ENCODE measurements at places on chromosomes 5 and 9.

DNA sequence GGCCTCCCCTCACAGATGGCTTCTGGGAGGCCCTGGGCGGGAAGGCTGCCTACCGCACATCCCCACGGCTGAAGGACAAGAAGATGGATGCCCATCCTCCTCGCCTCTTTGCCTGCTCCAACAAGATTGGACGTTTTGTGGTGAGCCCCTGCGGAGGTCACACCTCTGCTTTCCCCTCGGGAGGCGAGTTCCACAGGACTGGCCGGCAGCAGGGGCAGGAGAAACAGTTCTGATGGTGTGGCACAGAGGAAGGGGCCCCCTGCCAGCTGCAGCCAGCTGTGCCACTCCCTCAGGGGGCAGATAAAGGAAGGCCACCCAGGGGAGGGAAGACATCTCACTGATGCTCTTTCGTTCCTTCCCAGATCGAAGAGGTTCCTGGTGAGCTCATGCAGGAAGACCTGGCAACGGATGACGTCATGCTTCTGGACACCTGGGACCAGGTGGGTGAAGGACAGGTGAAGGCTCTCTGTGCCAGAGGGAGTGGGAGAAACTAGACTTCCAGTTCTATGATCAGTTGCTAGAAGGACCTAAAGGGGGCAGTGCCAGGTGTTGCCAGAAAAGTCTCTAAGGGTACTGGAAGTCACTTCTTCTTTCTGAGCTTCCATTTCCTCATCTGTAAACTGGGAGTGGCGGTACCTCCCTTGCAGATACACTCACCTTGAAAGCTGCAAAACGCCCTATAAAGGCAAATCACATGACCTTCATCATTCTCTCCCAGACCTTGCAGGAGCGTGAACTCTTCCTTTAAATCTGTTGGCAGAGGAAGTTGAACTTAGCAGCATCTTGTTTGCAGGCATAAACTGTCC is 41.0 kb downstream of the STOM start:
- DNase-seq, result no peak

- DNase-seq, result no peak
These were observed 37.7 kb upstream of the PSD2 start for GRCh38 chr5:139757727-139758509.

DNA sequence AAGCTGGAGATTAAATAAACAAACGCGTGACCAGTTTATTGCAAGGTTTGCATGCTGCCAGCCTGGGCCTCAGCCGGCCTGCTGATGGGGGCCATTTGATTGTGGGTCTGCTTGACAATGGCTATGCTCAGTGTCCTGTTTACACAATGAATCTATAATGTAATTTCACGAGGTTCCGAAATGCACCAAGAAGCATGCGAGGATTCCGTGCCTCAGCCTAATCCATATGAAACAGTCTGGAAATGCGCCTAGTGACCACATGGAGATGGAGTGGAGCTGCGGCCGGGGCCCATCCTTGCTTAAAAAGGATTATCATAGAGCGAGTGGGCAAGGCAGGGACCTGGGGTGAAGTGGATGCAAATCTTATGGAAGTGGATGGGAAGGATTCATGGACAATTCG is 382.4 kb downstream of the CDK5RAP2 start:
- no peak for DNase-seq

DNA sequence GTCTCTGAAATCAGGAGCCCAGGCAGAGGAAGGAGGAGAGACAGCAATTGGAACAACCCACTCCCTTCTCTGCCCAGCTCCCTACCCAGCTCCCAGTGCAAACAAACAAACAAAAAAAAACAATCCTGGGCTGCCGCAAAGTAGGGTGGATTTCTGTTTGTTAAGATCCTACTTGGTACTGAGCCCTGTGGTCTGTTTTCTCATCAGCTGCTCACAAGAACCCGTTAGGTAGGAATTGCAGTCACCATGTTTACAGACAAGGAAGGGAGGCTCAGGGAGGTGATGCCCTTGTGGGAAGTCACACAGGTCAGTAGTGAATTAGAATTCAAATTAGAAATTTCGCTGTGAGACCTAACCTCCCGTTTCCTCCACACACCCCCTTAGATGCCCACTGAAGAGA is 128.8 kb upstream of the RAD23B start:
- DNase-seq, result no peak

DNA sequence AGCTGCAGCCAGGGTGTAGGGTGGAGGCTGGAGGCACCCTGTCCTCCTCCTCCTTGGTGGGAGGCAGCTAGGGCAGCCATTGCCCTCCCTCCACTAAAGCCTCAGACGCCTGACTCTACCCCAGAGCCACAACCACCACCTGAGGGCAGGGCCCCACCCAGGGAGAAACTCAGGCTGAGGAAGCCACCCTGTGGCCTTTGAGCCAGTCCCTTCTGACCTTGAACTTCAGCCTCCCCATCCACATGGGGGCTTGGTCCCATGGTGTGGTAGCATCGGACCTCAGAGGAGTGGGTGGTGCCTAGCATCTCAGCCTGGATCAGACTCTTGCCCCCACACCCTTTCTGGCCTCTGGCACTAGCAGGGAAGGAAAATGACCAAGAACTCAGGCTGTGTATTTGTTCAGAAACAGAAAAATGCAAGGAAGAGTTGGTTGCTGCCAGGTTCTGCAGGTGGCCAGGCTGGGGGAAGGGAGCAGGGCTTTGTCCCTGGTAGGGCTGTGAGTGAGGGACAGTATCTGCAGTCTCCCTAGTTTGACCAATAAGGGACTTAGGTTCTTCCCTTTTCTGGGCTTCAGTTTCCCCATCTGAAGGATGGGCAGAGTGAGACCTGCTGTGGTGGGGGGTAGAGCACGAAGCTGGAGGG is 3.2 kb downstream of the DAB2IP start:
- DNase-seq, result no peak

DNA sequence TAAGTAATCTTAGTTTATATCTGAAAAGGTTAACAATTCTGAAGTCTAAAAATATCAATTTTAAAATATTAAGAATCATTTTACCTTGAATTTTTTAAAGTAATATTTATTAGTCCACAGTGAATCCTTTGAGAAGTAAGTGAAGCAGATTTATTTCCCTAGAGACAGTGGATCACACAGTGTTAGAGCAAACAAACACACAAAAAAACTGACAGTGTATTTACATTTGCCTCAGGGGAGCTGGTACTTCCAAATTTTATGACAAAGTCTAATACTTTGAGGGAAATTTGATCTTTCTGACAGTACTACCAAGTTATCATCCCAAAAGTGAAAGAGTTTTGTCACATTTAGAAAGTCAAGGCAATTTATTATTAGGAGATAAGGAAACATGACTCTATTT is 1750.6 kb upstream of the CDH9 start:
- no peak for DNase-seq

GRCh38 chr9:128321879-128322403 is 306 bp downstream of the TRUB2 start:
- DNase-seq, result no peak

- DNase-seq, result no peak
These were observed 43.2 kb upstream of the BRINP1 start for GRCh38 chr9:119412399-119412798.

- no peak for DNase-seq
These were observed 476.1 kb upstream of the ACO1 start for GRCh38 chr9:31908158-31908890.

DNA sequence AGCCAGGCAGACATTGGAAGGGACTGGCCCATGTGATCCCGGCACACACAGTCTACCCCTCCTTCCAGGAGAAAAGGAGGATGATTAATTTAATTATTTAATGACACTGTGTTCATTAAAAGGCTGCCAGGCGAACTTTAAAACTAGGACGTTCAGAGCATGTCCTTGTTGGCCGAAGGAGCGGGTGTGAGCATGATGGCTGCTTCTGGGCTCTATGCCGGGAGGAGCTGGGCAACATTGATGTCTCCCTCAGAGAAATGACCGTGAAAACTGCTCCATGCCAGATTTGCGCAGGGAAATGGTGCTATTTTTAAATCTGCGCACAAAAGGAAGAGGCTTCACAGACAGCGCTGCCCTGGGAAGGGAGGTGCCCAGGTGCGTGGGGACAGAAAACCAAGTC is 284.9 kb upstream of the IRX4 start:
- DNase-seq, result no peak

GRCh38 chr5:91357012-91357634 is 26.0 kb downstream of the ARRDC3 start:
- no peak for DNase-seq

GRCh38 chr5:14178671-14179211 is 35.6 kb downstream of the TRIO start:
- no peak for DNase-seq

GRCh38 chr5:143229896-143230675 is 173.4 kb downstream of the NR3C1 start:
- DNase-seq, result peak; percentile 36

- DNase-seq, result no peak
These were observed 17.8 kb upstream of the SLCO4C1 start for GRCh38 chr5:102313912-102314311.

DNA sequence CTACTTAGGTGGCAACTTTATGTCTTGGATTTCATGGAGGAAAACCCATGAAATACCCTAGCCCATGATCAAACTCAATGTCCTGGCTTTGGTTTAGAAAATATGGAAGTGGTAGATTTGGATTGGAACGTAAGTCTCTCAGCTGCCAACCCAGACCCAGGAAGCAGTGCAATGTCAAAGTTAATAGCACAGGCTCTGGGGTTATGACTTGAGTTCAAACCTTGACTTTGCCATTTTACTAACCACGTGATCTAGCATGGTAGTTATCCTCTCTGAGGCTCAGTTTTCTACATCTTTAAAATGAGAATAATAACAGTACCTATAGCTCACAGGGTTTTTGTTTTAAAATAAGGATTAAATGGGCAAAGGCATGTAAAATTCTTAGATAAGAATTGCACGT is 13.8 kb downstream of the FYB1 start:
- DNase-seq, result no peak

DNA sequence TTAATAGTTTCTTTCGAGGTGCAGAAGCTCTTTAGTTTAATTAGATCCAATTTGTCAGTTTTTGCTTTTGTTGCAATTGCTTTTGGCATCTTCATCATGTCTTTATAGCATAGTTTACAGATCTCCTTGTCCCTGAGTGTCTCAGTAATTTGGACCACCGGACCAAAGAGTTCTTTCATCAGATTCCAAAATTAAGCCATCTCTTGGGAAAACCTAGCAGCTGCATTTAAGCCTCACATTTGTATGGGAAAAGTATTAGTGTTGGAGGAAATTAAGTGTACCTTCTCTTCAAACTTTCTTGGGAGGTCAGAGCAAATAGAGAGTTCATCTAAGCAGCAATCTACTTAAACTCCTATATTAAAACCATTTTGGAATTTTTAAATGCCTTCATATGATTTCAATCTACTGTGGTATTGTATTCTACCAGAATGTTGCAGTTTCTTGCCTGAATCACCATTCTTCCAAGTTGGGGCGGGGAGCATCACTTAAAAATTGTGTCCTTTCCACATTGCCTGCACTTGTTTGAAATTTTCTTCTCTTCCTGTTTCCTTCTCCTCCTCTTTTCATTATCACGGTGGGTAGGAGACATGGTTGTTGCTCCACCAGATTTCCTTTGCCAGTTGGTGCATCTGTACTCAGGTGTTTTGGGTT is 97.3 kb upstream of the DAB2 start:
- no peak for DNase-seq

GRCh38 chr5:81517462-81517861 is 123.5 kb upstream of the ACOT12 start:
- DNase-seq, result no peak

DNA sequence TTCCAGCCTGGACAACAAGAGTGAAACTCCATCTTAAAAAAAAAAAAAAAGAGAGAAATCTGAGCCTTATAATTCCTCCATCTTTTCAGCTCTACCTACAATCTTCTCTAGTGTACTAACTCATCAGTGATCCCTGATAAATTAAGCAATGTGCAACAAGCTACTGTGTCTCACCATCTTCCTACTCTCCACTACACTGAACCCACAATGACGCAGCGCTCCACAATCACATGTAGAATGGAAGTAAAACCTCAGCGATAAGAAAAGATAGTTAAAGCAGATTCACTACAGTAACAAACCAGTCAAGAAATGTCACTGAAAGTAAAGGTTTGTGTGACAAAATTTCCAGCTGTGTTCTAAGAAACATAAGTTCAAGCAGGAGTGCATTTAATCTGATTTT is 13.5 kb downstream of the ABCA1 start:
- no peak for DNase-seq

DNA sequence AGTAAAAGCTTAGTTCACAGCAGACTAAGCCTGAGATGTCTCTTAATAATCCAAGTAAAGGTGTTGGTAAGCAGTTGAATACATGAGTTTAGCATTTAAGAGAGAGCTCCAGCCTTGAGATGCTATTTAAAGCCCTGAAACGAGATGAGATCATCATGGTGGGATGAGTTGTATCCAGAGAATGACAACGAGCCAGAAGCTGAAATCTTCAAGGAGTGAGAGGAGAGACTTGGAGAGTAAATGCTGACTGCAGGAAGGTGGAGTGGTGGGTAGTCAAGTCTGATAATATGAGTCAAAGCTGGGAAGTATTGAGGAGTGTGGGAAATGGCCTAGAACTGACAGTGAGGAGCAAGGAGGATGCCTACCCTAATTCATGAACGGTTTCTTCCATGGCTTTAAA is 53.7 kb downstream of the PLAC8L1 start:
- no peak for DNase-seq

- no peak for DNase-seq
These were observed 11.2 kb upstream of the PAM start for GRCh38 chr5:102743900-102744299.

DNA sequence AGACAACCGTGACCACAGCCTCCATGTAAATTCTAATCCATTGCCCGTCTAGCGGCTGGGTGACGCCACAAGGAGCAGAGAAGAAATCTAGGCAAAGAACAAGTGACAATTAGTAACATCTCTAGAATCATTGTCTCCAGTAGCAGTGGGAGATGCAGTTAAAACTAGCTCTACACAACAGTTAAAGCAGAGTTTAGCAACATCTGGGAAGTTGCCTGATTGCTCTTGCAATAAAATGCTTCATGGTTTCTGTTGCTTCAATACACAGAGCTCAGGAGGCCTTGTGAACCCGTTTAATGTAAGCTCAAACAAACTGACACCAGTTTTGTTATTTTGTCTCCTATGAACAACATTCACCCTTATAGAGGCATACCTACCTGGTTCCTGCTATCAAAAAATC is 369.8 kb upstream of the PDE4D start:
- no peak for DNase-seq

Data from activated naive CD4-positive, alpha-beta T cell treated with Interleukin-2 at 50 U/mL for 16 hours (primary cell).